ENCODE measurements at places on chromosomes 1 and 21.

GRCh38 chr1:100320311-100321099, 31.8 kb upstream of the CDC14A start:
- no peak for DNase-seq

- no peak for DNase-seq
Observed at GRCh38 chr1:89877756-89878155, 56.9 kb downstream of the LRRC8D start.

DNA sequence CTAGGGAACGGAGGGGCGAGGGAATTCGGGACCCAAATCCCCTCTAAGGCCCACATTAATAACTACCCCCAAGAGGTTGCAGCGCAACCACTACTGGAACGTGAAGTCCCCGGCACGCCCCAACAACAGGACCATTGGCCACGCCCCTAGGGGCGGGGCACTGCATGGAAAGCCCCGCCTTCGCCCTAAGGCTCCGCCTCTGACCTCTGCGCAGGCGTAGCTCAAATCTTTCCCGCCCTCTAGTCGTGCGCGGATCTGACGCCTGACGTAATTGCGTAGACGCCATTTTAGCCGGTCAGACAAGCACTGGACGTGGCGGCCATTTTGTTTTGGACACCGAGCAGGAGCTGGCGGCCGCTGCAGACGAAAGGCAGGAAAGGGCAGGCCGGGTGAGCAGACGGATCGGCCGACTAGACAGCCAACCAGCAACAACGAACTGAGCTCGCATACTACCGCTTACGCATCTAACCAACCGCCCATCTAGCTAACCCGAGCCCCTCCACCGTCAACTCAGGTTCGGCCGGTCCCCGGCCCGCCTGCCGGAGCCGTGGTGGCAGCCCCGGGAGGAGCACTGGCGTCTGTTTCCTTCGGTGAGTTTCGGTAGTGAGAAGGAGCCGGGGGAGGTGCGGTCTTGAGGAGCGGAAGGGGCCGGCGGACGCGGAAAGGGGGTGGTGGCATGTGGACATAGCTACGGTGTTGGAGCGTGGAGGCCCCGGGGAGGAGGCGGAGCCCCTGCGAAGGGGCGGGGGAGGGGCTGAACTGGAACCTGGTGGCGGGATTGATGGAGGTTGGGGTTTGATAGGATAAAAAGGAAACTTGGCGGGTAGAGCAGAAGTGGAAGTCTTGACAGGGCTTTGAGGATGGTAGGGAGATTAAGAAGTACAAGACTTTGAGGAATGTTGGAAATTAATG, at the start of gene CHTOP:
TSS of gene CHTOP (plus strand) at position 313 of the 912 bp plus-strand sequence. CDS start 2,523 bp downstream, outside the sequence.
- DNase-seq: peak; percentile 97

DNA sequence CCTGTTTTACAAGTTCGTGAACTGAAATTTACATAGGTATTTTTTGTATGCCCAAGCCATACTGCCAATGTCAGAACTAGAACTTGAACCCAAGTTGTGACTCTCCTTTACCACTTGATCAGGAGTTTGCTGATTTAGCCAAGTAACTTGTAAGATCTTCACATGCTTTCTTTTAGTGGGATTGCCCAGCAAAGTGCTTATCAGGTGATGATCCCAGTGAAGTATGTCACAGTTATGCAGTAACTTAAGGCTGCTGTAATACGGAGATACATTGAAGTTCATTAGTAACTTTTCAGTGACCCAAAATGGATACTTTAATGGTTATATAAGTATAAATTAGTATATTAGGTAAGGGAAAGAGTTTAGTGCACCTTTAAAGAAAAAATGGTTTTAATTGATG, 3.8 kb downstream of the SRSF11 start:
- no peak for DNase-seq

- no peak for DNase-seq
Observed at GRCh38 chr1:221241157-221241556, 361.9 kb downstream of the HLX start.

GRCh38 chr1:1136547-1137230, 20.8 kb upstream of the C1orf159 start:
- DNase-seq: no peak

DNA sequence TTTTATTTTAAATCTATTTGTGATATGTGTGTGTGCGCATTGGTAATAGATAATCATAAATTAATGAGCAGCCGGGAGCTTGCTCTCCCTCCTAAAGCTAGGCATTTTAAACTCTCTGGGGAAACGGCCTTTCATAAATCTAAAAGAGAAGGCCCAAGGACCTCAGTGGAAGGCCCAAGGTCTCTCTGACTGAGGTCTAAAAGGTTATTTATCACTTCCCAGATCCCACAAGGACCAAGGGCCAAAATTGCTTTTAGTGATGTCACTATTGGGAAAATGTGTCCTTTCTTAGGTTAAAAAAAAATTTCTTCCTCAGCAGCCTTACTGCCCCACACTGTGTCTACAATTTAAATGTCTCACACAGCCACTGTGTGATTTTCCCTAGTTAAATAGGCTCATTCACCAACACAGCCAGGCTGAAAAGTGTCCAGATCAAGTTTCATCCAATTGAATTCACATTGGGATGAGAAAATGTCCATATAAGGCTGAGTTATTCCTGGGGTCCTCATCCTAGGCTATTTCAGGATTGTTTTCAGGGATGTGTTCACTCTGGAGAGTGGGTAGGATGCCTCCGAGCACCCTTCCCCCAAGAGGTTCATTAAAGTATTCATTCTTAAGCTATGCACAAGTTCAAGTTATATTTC, 46.1 kb downstream of the SLC44A3 start:
- DNase-seq: no peak

DNA sequence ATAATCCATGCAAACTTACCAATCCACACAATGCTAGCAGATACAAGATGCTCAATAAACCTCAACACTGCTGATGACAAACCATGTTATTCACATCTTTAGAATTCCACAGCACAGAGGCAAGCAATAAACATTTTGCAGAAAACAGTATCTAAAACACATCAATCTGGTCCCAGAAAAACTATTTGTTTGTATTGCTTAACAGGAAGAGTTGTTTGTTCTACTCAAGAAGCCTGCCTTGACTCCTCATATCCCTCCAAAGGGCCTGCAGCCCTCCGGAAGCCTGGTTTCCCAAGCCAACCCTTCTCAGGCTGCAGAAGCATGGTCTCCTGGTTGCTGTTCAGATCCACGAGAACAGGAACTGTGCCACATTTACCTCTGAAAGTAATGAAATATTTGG, 139.7 kb downstream of the RERE start:
- DNase-seq: no peak

DNA sequence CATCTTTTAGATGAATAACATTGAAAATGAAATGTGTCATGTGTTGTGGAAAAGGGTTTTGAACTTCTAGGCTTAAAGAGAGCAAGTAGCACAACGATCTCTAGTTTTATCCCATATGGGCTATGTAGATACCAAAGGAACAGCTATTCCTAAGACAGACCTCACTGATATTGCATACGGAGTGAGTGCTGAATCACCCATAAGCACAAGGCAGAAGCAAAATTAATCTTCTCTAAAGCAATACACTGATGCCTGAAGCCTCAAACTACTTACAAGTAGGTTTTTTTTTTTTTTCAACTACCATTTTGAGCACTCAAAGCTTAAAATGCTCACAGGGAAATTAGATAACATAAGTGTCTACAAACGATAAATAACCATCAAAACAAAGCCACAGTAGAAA, 5.0 kb upstream of the KMO start:
- DNase-seq: no peak

DNA sequence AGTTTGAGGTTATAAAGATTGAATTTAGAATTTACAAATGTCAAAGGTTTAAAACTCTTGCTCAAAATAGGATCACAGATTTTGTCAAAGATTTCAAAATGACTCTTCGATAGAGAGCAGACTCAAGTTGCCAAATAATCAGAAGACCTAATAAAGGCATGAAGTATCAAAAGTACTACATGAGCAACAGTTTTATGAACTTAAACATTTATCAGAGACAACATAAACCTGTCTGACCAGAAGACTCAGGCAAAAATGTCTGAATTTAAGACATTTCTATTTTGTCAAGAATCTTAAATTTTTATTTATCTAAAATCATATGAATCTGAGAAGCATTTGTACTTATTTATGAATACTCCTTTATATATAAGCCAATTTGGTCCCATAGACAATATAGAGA, 330.9 kb downstream of the PTPRU start:
- no peak for DNase-seq

- no peak for DNase-seq
Observed at GRCh38 chr1:220804202-220804586, 17.5 kb downstream of the MTARC1 start.

- DNase-seq: no peak
Observed at GRCh38 chr21:38756746-38757145, 49.0 kb upstream of the ETS2 start.

GRCh38 chr1:21783679-21784603, 992 bp upstream of the USP48 start:
- no peak for DNase-seq

- DNase-seq: no peak
Observed at GRCh38 chr1:227886503-227886961, 61.2 kb downstream of the WNT9A start.

- DNase-seq: no peak
Observed at GRCh38 chr1:54212872-54213271, 12.9 kb downstream of the MRPL37 start.

GRCh38 chr1:203056516-203056915, 29.3 kb downstream of the MYOG start:
- no peak for DNase-seq

- no peak for DNase-seq
Observed at GRCh38 chr21:17414766-17415165, 98.1 kb upstream of the CXADR start.

GRCh38 chr1:81660286-81660685, 140.4 kb upstream of the ADGRL2 start:
- DNase-seq: no peak

GRCh38 chr1:208100906-208101305, 143.3 kb downstream of the PLXNA2 start:
- DNase-seq: no peak

GRCh38 chr1:22884806-22885530, 87.7 kb downstream of the LACTBL1 start:
- DNase-seq: no peak

- no peak for DNase-seq
Observed at GRCh38 chr1:53319296-53320101, 8.4 kb downstream of the LRP8 start.

DNA sequence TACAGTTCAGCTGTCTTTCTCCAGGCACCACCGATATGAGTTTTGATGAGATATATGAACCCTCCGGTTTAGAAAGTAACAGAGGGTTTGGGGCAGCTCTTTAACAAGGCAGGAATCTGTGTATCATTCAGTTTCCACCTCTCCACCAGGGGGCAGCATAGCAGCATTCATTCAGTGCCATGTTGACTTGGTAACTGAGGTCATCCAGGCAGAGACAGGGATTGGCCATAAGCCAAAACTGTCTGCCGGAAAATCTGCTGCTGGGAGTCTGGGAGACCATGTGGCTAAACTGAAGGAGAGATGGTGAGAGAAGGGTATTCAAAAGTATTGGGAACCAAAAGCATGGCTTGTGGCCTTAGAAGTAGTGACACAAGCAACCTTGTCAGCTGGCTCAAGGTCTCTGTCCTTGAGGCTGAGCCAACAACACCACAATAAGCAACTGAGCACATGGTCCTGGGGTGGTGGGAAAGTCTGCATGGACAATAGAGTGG, 98.5 kb downstream of the LMX1A start:
- DNase-seq: peak; percentile 10

DNA sequence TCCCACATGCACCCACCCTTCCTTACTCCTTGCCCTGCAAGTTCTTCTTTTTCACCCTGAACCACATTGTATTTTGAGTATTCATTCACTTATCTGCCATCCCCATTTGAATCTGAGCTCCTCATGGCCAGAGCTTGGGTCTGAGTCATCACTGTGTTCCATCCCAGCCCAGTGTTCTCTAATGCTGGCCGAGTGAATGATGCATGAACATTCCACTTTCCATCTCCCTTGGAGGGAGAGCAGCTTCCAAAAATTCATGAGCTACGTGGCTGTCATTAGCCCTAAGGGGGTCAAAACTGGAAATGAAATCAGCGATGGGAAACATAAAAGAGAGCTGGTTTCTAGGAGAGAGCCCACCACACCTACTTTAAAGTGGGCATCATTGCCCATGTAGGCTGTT, 187.0 kb upstream of the USP24 start:
- no peak for DNase-seq

GRCh38 chr1:206738370-206739366, 31.9 kb upstream of the IL19 start:
- no peak for DNase-seq

DNA sequence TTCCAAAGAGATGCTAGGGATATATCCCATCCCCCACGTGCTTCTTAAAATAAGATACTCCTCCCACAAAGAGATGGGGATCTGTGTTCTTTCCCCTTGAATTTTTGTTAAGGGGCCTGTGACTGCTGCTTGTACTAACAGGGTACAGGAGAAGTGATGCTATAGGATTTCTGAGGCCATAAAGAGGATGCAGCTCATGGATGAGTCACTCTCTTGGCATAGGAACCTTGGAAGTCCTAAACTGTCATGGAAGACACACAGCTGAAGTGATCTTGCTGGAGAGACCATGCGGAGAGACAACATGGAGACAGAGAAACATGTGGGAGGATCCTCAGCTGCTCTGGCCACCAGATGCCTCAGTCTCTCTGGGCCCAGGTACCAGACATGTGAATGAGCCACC, 157.2 kb downstream of the S1PR1 start:
- DNase-seq: no peak

DNA sequence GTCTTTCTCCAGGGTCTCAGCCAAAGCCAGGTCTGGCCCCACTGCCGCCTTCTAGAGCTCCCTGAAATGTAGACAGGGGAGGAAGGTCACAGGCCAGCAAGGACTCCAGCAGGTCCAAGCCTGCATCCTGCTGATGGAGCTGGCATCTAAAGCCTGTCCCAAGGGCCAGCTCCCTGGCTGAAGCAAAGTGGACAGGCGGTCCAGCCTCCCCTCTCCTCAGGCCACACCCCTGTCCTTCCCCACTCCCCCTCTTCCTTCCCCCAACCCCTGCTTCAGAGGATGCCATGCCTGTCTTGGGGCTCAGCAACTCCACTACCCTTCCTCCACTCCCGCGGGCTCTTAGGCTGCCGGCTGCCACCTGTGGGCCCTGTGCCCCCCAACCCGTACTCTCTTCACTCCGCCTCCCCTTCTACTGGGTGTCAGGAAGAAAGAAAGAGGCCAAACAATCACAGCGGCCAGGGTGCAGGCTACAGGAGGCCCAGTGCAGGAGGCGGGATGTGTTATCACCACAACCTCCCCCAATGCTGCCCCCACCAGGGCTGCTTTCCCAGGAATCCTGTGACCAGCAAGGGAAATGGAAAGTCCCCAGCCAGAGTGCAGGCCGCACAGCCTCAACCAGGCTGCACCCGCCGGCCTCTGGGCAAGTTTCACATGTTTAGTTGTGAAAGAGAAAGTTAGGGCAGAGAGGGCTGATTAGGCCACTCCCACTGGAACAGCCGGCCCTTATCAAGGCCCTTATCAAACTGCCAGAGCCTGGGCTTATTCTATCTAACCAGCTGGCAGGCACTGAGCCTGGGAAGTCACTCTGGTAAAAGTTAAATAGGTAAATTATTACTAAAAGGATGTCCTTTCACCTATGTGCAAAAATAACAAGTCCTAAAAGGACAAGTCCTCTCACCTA, 34.1 kb downstream of the ACOT7 start:
- DNase-seq: peak; percentile 41

GRCh38 chr1:179877586-179878265, at the start of gene TOR1AIP2:
TOR1AIP2 (minus strand) TSS chr1:179877803; CDS start chr1:179852665, 25,138 bp downstream.
- DNase-seq: peak; percentile 88

Measured in stimulated activated CD8-positive, alpha-beta memory T cell treated with anti-CD3 and anti-CD28 coated beads, Interleukin-2, amount 100 ng/mL, for 48 hours (primary cell).